ENCODE measurements at places on chromosomes 3 and 15. TPM values are rescaled to one million over a fixed set of nuclear protein-coding genes. Genes with fewer than 3 reads are reported as not detected.

The RPL15 gene
- total RNA-seq: 3,094 TPM

The SEMA3G gene
- total RNA-seq: 61.3 TPM

The TMEM158 gene
- total RNA-seq: 16.5 TPM

The CHRNB4 gene
- total RNA-seq: not detected

The NME9 gene
- not detected for total RNA-seq

The GPR171 gene
- total RNA-seq: not detected

The INKA1 gene
- total RNA-seq: 29.6 TPM

GRCh38 chr3:143332026-143332425 lies 212.5 kb downstream of the CHST2 start:
- no peak for DNase-seq

DNA sequence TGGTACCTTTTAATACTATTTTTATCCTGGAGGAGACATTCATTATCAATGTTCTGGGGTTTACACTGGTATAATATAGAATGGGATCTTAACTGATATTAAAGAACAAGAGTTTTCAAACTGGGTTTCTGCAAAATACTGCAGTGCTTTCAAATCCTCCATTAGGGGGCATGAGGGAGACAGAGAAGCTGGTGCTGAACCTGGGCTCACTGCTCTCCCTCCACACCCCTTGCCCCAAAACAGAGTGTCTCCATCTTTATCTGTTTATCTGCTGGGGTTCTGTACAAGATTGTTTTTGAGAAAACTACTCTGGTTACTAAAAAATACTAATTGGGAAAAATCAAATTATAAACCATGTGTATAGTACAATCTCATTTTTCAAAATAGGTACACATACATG lies 41.7 kb downstream of the CADPS start:
- no peak for DNase-seq

GRCh38 chr15:100108846-100109245 lies 232.9 kb downstream of the ADAMTS17 start:
- DNase-seq: no peak

GRCh38 chr15:31241888-31242522 lies 84.6 kb upstream of the KLF13 start:
- no peak for DNase-seq

GRCh38 chr3:172305974-172306373 lies 142.3 kb downstream of the GHSR start:
- DNase-seq: no peak

GRCh38 chr3:97089621-97090020 lies 275.2 kb downstream of the EPHA6 start:
- no peak for DNase-seq

Measured in glomerular endothelial cell (primary cell).